Nephron progenitor cell (in vitro differentiated cells): ENCODE measurements at places on chromosomes 3 and 15.

- DNase-seq = no peak
These were observed 1.7 kb upstream of the PIAS1 start for GRCh38 chr15:68052431-68052830.

- DNase-seq = no peak
These were observed 36.2 kb upstream of the RPL35A start for GRCh38 chr3:197913641-197914380.

DNA sequence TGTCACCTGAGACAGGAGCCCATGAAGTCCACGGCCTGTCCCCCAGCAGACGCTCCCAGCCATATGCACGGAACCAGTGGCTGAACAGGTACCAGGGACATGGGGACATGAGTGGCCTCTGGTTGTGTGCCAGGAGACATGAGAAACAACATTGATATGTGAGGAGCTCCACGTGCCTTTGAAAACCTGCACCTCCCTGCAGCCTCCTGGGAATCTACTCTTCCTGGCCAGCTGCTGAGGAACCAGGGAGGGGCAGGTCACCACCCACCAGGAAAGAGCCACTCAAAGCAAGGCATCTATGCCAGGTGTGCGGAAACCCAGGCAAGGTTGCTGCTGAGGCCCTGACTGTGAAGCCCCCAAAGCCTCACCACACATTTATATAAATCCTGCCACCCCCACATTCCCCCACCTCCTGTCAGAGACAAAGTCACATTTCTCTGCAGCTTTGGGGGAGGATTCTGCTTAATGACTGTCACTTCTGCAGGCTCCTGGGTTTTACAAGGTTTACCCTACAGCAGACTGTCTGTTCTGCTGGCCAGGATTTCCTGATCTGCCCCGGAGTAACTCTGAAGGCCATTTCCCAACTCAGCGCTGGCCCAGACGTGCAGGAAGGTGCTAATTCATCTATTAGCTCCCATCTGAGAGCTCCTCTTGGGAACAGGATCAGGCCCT, 110.8 kb downstream of the ADCY5 start:
- peak; percentile 26 for DNase-seq

DNA sequence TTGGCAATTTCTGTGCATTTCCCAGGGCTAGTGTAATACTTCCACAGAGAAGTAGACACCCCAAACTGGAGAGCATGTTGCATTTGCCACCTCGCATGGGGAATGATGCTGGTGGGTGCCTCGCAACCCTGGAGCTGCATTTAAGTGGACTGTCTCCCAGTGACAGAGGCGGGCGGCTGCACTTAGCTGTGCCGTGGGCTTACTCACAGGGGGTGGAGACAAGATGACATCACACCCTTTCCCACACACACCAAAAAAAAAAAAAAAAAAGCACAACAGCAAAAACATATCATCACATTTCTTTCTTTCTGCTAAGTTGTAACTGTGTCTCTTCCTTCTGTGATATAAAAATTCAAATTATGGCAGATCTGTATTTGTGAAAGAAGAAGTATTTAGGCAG, at the start of gene ABI3BP:
Gene ABI3BP (minus strand): TSS at position 113 of the 400 bp plus-strand sequence. CDS start 37 bp downstream, at position 76.
- DNase-seq = peak; percentile 34

- DNase-seq = no peak
These were observed 31.9 kb upstream of the SPTSSB start for GRCh38 chr3:161403251-161403650.

DNA sequence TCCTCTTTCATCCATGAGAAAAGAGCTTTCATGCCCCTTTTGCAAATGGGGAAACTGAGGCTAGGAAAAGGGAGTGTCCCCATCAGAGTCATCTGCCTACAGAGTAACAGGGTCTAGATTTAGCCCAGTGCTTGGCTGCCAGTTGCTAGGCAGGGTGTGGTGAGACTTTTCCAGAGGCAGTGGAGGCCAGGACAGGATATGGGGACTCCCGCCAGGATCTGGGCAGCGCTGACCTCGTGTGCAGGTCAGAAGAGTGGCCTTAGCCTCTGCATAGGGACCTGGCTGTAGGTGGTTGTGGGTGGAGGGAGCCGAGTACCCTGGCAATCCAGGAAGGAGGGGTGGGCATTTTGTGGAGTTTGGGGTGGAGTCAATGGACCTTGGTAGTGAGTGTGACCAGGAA, 4.2 kb downstream of the PLXNA1 start:
- DNase-seq = no peak

DNA sequence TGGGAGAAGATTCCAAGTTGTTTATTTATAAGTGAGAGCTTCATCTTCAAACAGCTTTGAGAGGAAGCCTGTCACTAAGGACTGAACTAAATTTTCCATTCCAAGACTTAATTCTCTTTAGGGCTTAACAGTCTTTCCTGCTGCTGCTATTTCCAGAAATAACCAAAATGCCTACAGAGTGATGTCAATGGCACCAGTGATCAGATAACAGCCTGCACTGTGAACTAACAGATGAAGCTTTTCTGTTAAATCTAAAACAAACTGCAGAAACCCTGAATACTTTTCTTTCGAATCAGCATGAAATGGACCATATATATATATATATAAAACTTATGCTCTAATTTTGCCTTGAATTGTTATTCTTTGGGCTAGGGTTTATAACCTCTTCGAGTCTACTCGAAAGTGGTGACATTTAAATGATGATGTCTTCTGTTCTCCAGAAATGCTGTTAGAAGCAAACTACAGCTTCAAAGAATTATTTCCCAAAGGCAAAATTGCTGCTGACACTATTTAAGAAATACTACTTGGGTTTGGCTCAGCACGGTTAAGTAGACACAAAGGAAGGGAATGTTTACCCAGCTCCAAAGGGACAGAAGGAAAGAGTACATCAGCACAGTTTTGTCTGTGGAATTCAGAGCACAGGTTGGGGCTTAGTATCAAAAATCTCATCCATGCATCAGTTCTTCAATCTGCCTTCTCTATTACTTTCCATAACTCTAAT, 238.5 kb upstream of the LRRN1 start:
- no peak for DNase-seq

GRCh38 chr3:24598695-24599470, 104.2 kb upstream of the THRB start:
- DNase-seq = no peak
